ENCODE measurements at places on chromosomes 11 and 22.
A peak's percentile ranks its signal among the peaks of the same experiment; 100 is the strongest.

DNA sequence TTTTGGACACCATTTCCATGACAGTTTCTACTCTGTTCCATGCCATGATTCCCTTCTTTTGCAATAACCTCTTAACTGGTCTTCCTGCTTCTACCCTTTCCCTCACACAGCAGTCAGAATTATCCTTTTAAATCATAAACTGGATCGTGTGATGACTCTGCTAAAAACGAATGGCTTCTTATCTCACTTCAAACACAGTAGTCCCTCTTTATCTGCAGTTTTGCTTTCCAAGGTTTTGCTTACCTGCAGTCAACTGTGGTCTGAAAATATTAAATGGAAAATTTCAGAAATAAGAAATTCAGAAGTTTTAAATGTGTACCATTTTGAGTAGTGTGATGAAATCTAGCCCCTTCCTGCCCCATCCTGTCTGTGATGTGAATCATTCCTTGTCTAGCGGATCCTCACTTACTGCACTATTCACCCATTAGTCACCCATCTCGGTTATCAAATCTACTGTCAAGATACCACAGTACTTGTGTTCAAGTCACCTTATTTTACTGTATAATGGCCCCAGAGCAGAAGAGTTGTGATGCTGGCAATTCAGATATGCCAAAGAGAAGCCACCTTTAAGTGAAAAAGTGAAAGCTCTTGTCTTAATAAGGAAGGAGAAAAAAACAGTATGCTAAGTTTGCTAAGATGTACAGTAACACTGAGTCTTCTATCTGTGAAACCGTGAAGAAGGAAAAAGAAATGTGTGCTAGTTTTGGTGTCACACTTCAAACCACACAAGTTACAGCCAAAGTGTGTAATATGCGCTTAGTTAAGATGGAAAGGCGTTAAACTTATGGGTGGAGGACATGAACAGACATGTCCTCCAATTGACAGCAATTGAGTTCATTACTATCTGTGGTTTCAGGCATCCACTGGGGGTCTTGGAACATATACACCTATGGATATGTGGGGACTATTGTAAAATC lies 283.0 kb downstream of the DDX10 start:
- DNase-seq = no peak

DNA sequence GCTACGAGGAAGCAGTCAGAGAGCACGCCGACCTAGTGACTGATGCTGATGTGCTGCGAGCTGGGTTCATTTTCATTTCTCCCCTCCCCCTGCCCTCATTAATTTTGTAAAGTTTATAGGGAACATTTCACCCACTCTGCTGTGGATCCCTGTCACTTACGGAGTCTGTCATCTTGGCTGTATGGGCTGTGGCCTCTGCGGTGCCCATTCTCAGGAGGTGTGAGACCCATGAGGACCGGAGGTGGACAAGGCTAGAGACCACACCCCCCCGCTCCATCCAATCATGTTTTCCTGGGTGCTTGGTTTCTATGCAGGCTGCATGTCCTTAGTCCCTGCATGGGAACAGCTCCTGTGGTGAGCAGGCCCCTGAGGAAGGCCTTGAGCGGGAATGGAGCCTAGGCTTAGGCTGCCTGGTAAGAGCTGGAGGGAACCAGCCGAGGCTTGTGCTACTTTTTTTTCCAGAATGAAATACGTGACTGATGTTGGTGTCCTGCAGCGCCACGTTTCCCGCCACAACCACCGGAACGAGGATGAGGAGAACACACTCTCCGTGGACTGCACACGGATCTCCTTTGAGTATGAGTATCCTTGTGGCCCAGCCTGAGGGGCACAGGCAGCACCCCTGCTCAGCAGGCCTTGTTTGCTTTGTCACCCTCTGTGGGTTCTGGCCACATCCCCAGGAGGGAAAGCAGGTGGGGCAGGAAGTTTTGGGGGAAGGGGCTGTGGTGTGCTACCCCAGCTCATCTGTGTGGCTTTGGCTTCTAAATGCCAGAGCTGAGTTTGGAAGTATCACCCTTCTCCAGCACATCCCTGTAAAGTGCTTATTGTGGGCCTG lies 19.1 kb downstream of the CLDN5 start:
- no peak for DNase-seq

- DNase-seq = peak; percentile 49
Measured at GRCh38 chr11:117230286-117230961, 1.4 kb downstream of the PCSK7 start.

DNA sequence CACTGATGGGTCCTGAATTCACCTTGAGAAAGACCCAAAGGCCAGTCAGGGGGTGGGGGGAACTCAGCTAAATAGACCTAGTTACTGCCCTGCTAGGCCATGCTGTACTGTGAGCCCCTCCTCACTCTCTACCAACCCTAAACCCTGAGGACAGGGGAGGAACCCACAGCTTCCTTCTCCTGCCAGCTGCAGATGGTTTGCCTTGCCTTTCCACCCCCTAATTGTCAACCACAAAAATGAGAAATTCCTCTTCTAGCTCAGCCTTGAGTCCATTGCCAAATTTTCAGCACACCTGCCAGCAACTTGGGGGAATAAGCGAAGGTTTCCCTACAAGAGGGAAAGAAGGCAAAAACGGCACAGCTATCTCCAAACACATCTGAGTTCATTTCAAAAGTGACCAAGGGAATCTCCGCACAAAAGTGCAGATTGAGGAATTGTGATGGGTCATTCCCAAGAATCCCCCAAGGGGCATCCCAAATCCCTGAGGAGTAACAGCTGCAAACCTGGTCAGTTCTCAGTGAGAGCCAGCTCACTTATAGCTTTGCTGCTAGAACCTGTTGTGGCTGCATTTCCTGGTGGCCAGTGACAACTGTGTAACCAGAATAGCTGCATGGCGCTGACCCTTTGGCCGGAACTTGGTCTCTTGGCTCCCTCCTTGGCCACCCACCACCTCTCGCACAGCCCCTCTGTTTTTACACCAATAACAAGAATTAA lies 2.4 kb upstream of the TTC36 start:
- DNase-seq = no peak

Measured in effector memory CD8-positive, alpha-beta T cell (primary cell).